ENCODE measurements at places on chromosomes 1 and 21. TPM values are rescaled to one million over a fixed set of nuclear protein-coding genes. Genes with fewer than 3 reads are reported as not detected.

DNA sequence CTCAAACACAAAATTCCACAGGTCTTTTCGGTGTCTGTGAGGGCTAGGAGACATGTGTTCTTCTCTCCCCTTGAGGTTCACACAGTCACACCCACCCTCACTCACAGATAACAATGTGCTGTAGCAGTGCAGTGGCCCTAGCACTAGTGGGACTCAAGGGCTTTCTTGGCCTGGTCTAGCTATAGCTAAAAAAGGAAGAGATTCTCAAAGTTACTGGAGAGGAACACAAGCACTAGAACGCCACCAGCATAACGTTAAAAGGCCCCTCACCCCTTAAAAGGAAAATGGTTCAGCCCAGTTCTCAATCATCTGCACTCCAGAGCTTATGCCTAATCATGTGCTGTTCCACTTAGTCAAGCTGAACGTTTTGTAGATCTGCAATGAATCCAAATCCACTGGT, 39.5 kb downstream of the RGS8 start:
- H3K4me3 ChIP-seq: no peak overlapping the region
- no peak for DNase-seq
- H3K27ac ChIP-seq: no peak overlapping the region

DNA sequence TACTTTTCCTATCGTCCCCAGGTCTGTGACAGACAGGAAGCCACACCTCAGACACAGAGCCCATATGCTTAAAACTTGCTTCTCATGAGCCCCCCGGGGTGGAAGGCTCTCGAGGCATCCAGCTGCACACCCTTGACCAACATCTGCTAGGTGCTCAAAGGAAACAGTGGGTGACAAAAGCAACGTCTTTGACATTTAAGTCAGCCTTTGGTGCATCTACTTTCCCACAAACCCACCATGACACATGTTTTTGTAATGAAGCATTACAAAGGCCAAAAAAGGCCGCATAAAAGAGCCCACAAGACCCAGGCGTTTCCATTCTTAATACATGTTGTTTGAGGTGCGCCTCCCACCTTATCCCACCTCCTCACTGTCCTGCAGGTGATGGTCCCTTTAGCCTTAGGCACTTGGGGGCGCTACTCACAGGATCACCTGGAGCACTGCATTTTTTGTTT, 11.8 kb upstream of the FASLG start:
- H3K36me3 ChIP-seq: no peaks in the 10 kb centered on the region
- H3K4me3 ChIP-seq: no peak overlapping the region
- H3K4me1 ChIP-seq: no peaks in the 10 kb centered on the region
- H3K27ac ChIP-seq: no peak overlapping the region

- H3K27me3 ChIP-seq: no peaks in the 10 kb centered on the region
- no peak overlapping the region for H3K27ac ChIP-seq
- no peak overlapping the region for H3K4me3 ChIP-seq
- H3K36me3 ChIP-seq: no peaks in the 10 kb centered on the region
- no peaks in the 10 kb centered on the region for H3K4me1 ChIP-seq
- DNase-seq: peak; percentile 24
Measured at GRCh38 chr21:31310750-31311149, 33.3 kb downstream of the TIAM1 start.

DNA sequence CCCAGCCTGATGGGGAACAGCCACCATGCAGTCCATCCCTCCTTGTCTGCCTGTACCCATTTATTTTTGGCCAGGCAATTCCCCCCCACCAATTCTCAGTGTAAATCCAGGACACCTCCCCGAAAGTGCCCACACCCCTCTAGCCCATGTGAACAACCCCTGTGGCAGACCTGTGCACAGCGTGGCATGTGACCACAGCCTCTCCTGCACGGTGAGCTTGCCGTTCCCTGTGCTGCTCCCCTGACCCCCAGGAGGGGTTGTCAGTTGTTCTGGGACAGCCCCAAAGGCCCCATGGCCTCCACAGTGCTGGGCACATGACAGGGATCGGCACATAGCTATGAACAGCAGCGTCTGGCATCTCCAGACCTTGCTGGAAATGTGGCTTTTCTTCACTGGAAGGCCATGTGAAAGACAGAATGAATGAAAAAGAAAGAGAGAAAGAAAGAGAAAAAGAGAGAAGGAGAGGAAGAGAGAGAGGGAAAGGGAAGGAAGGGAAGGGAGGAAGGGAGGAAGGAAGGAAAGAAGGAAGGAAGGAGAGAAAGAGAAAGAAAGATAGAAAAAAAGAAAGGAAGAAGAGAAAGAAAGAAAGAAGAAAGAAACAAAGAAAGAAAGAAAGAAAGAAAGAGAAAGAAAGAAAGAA, 3.9 kb downstream of the CAPN9 start:
- no peaks in the 10 kb centered on the region for H3K27me3 ChIP-seq
- H3K27ac ChIP-seq: peak overlapping the region; percentile 91
- no peak overlapping the region for H3K4me3 ChIP-seq
- peaks cover 66% of the 10 kb centered on the region for H3K4me1 ChIP-seq
- DNase-seq: no peak

DNA sequence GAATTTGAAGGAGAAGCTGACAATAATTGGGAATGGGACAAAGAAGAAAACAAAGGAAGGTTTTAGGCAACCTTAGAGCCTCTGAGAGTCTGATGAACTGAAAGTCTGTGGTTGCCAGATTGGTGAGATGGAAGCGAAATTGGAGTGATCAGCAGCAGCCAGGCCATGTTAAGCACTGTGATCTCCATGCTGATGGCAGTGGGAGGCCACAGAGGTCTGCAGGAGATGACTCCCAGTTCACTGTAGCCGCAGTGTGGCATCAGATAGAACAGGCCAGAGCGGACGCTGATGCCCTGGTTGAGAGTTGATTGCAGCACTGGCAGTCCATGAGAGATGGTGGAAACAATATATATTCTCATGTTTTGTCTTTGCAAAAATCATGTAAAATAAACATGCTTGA, 137.4 kb upstream of the L1TD1 start:
- H3K27me3 ChIP-seq: no peaks in the 10 kb centered on the region
- H3K27ac ChIP-seq: no peak overlapping the region
- no peaks in the 10 kb centered on the region for H3K36me3 ChIP-seq
- no peaks in the 10 kb centered on the region for H3K4me1 ChIP-seq
- DNase-seq: no peak

DNA sequence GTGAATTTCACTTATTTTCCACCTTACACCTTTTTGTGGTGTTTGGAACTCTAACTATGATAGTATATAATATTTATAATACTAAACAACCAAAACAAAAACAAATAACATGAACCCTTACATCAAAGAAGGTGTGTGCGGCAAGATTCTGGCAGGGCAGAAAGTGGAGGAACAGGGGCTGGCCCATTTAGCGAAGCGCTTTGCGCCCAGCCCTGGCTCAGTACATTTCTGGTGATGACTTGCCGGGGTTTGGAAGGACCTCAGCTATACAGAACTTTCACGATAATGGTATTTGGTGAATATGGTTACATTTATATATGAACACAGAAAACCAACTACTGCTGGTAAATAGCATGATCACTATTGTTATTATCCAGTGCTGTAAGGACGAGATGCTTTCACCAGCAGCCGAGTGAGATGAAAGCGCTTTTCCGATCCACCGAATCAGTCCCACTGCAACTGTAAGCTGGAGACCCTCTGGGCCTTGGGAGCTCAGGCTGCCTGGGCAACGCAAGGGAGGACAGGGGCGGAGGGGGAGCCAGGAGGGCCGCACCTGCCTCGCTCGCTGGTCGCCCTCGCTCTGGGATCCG, 63.9 kb downstream of the CD247 start:
- H3K36me3 ChIP-seq: no peaks in the 10 kb centered on the region
- peak overlapping the region; percentile 70 for H3K4me3 ChIP-seq
- peaks cover 20% of the 10 kb centered on the region for H3K4me1 ChIP-seq

The PERM1 gene
- not detected for total RNA-seq

The LSM10 gene
- 261 TPM for total RNA-seq

The RIMKLA gene
- total RNA-seq: 12.7 TPM

The SMG7 gene
- 44.9 TPM for total RNA-seq

The NADK gene
- 202 TPM for total RNA-seq
